ENCODE measurements at places on chromosomes 4 and X.
A peak's percentile ranks its signal among the peaks of the same experiment; 100 is the strongest.

GRCh38 chr4:13968723-13969122 is 341.2 kb upstream of the BOD1L1 start:
- DNase-seq, result no peak

- no peak for DNase-seq
Observed at GRCh38 chrX:19846995-19847790, 40.2 kb downstream of the SH3KBP1 start.

GRCh38 chrX:53044995-53045394 is 3.6 kb upstream of the GPR173 start:
- no peak for DNase-seq

DNA sequence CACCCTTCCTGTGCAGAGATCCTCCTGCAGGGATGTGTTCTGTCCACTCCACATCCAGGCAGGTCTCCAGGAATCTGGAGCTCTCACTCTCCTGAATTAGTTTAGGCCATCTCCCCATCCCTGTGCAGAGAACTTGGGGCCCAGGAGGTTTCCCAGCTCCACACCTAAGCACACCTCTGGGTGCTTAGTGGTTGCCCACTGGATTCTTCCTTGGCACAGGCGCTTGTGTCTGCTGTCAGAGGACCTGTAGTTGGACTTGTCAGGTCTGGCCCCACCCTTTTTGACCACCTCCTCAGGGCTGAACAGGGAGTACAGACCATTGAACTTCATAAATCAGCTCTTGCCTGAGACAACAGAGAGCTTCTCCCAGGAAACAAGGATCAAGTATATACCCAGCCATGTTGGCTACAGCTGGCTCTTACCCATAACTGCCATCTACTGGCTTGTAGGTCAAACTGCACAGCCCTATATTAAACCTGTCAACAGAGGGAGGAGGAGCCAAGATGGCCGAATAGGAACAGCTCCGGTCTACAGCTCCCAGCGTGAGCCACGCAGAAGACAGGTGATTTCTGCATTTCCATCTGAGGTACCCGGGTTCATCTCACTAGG is 275.5 kb downstream of the PPARGC1A start:
- DNase-seq, result no peak

DNA sequence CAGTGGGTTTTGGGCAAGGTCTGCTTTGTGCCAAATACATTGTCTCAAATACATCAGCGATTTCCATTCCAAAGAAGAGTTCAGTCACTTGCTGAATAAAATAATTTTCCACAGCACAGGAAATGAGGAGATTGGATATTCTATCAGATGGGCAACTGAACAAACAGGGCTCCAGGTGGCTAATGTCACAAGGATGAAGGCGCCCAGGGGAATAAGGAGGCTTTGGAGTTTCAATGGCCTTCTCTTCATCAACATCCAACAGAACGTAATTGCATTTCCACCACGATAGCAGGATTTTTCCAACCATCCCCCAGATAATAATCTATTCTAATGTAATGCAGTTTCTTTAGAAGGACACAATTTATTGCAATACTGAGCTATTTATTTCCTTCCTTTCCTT is 104.7 kb upstream of the KLHL13 start:
- DNase-seq, result no peak

DNA sequence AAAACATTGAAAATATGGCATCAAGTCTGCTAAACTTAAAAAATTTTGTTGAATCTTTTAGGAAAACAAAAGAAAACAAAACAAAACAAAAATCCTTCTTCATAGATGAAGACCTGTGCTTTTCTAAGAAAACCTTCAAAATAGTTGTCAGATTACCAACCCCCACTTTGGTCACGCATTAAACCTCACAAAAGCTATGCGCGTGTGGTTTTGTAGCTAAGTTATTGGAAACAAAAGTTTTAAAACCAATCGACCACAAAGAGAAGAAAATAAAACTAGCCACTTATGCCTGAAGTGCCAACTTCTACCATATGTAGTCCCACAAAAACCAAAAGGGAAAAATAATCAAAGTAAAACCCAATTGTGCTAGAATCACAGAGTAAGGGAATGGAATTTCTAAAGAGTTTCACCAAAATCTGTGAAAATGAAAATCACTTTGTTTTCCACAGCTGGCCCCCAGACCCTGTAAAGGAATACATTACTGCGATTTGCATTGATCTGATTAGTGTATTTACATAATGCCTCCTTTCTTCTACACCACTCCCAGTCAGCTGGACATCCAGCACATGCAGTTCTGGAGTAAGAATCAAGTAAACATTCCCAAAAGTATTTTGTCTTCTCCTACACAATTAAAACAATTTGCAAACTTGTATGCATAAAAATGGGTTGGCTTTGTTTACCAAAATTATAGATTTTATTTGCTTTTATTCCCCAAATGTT is 330.1 kb upstream of the DKK2 start:
- DNase-seq, result no peak

- no peak for DNase-seq
Observed at GRCh38 chr4:163251204-163251603, 81.2 kb downstream of the NPY1R start.

- no peak for DNase-seq
Observed at GRCh38 chr4:186012071-186012470, 56.9 kb upstream of the TLR3 start.

DNA sequence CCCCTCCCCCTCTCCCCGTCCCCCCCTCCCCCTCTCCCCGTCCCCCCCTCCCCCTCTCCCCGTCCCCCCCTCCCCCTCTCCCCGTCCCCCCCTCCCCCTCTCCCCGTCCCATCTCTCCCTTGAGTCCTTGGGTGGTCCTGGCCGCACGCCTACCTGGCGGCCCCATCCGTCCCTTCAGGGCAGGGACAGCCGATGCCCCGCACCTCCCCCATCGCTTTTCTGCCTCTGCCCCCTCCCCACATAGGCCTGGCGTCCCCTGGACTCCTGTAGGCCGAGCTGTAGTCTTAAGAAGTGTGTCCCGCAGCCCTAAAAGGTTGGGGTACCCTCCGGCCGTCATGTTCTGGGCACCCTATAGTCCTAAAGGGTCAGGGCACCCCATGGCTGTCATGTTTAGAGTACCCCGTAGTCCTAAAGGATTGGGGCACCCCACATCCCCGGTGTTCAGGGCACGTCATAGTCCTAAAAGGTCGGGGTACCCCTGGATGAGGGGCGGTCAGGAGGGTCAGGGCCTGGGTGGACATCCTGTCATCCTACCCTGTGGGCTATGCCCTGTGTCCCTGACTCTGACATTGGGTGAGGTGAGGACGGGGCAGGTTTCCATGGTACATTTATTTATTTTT is 10.8 kb upstream of the GTPBP6 start:
- DNase-seq, result no peak

GRCh38 chr4:7337196-7338058 is 97.3 kb downstream of the PSAPL1 start:
- no peak for DNase-seq

- DNase-seq, result no peak
Observed at GRCh38 chrX:138853936-138854335, 142.4 kb upstream of the FGF13 start.

- no peak for DNase-seq
Observed at GRCh38 chr4:136637071-136637777, 895.1 kb downstream of the PCDH18 start.

GRCh38 chr4:10421344-10422055 is 35.7 kb downstream of the ZNF518B start:
- no peak for DNase-seq

- no peak for DNase-seq
Observed at GRCh38 chr4:186936496-186937375, 213.1 kb upstream of the FAT1 start.

DNA sequence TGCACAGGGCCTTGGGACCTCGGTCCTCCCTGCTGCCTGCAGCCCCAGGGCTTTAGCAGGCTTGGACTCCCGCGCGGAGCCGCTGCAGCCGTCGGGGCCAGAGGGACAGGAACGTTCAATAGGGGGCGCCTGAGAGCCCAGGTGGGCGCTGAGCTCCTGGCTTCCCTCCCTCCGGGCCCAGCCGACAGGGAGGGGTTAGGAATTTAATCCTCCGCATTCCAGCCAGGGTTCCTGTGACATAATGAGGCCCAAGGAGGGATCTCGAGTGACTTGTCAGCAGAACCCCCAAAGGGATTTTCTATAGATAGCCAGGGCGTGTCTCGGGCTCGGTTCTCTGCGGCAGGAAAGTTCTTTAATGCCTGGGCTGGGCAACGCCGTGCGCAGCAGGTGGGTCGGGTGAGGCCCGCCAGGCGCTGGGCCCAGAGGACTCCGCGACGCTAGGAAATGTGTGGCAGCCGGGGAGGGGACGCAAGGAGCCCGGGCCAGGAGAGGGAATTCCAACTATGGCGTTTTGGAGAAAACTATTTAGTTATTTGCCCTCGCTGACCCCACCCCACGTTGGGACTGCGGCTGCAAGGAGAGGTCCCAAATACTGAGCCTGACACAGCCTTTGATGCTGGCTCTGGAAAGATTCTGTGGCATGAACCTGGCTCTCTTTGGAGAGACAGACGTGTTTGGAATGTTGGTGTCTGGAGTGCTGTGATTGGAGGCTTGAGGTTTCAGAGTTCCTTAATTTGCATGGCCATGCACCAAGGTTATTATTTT is 285.2 kb upstream of the GATB start:
- DNase-seq, result peak; percentile 53

GRCh38 chr4:89539374-89539773 is 231.8 kb upstream of the GPRIN3 start:
- DNase-seq, result no peak

- no peak for DNase-seq
Observed at GRCh38 chr4:10721616-10722015, 37.0 kb upstream of the CLNK start.

DNA sequence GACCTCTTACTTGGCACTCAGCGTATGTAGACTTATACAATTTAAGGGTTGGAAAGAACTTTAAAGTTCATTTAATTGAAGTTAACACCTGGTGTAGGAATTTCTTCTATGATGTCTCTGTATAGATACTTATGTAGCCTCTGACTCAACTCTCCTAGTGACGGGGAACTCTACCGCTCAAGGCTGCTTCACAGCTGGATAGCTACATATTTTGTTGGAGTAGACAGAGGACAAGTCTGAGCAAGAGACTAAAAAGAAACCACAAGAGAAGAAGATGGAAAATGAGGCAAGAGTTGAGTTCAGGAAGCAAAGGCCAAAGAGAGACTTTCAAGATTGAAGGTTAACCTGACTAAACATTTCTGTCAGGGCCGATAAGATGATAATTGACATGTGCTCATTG is 52.6 kb downstream of the GPR50 start:
- no peak for DNase-seq

Measured in activated T-cell treated with anti-CD3 and anti-CD28 coated beads, Interleukin-2, amount 50 U/mL, for 24 hours (primary cell).